ENCODE measurements at places on chromosomes 11 and 22.

DNA sequence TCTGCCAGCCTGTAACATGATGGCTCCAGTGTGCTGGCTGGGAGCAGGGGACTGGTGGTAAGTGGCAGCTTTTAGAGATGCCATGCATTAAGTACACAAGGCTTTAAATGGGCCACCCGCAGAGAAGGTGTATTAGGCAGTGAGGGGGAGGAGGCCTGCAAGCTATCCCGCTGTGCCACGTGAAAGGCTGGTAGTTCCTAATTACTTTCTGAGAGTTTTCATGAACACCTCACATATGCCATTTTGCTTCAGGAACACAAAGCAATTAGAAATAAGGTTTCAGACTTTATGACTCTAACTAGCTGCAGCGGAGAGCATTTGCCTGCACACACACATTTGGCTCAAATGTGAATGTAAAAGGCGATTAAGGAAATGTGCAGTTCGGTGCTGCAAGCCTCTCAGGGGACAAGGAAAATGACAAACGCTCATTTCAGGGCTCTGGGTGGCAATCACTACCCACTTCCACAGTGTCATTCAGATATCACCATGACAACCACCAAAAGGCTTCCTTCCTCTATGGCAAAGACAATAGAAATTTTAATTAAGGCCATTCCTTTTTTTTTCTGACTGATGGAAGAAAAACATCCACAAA, 116.6 kb downstream of the PLEKHA7 start:
- no peak for DNase-seq

GRCh38 chr11:89535221-89535620, 44.0 kb upstream of the NOX4 start:
- DNase-seq: no peak

GRCh38 chr11:99443276-99443675, 422.5 kb downstream of the CNTN5 start:
- DNase-seq: no peak

GRCh38 chr11:84884836-84885235, 742.3 kb downstream of the DLG2 start:
- no peak for DNase-seq

Measured in foreskin melanocyte (primary cell).